DND-41 (cell line): ENCODE measurements at places on chromosomes 11 and 22.
A peak's percentile ranks its signal among the peaks of the same experiment; 100 is the strongest.

DNA sequence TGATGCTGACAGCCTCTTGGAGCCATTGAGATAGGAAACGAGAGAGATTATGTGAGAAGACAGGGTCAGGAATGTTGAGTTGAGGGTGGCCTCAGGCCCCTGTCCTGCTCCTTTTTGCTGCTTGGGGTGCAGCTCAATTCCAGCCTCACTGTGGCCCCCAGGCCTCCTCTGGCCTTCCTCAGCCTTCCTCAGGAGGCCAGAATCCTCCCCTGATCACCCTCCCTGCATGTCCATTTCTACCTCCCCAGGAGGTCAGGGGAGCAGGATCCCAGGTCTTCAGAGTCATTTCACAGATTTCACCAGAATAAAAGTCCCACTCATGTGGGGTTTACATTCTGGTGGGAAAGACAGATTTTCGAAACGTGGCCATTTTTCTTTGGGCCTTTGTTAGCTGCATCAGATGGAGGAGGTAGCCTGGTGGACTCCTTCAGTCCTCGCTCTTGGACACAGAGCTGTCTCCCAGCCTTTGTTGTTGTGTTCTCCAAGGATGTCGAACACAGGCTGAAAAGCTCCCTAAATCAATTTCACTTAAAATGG is 2.2 kb upstream of the KCNQ1OT1 start:
- H3K27me3 ChIP-seq = no peaks in the 10 kb centered on the region
- no peak for DNase-seq
- H3K4me1 ChIP-seq = peaks cover 36% of the 10 kb centered on the region
- no peaks in the 10 kb centered on the region; the same call in 1 of the 2 replicates for H3K36me3 ChIP-seq
- H3K4me3 ChIP-seq = no peak overlapping the region

GRCh38 chr11:35064114-35064800 is 74.7 kb upstream of the CD44 start:
- no peaks in the 10 kb centered on the region for H3K27me3 ChIP-seq
- no peaks in the 10 kb centered on the region for H3K36me3 ChIP-seq
- H3K27ac ChIP-seq = no peak overlapping the region
- DNase-seq = no peak
- H3K4me1 ChIP-seq = peaks cover 25% of the 10 kb centered on the region

DNA sequence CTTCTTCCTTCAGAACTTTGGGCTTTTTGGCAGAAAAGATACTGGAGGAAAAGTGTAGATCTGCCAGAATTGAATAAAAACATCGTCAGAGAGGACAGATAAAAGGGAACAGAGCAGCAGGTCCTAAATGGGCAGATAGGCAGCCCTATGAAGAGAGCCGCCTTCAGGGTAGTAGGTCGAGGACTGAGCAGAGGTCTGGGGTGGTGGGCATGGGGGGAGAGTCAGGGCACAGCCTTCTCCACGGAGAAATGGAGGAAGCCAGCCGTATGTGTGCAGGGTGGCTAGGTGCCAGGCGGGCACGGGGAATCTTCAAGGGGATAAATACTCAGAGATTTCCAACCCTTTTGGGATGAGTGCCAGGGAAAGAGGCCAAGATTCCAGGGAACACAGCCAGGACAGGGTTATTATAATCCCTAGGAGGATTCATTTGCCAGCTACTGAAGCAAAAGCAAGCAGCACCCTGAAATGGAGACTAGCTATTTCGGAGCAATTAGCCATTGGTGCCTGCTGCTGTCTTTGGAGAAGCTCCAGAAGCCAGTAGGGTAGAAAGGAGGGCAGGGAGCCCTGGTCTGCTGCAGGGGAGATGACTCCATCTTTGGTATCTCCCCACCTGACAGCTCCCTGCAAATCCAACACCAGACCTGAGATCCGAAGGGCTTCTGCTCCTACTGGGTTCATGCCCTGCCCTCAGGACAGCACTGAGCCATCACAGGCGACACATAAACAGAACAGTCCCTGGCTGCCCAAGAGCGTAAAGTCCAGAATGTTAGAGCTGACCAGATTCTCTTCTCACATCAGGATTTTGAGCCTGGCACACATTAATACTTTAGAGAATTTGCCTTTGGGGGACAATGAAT is 174.5 kb upstream of the NTM start:
- peaks cover 9% of the 10 kb centered on the region for H3K27me3 ChIP-seq
- no peaks in the 10 kb centered on the region for H3K4me1 ChIP-seq
- no peak for DNase-seq
- H3K27ac ChIP-seq = no peak overlapping the region
- no peak overlapping the region for H3K4me3 ChIP-seq
- no peaks in the 10 kb centered on the region for H3K36me3 ChIP-seq

DNA sequence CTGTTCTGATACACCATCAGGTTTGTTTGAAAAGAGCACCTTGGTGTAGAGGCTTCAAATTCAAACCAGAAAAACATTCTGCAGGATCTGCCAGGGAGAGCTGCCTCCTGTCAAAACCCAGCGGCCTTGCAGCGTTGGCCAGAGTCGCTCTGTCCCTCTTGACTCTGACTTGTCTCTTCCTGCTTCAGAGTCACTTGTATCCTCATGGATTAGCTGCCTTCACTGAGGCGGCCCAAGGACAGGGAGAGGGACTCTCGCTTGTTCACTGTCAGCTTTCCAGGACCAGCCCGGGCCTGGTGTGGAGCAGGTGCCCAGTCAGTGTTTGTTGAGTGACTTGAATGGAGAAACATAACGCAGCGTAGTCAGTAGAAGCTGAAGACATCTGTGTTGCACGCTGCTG is 18.0 kb downstream of the TBC1D22A start:
- H3K27ac ChIP-seq = no peak overlapping the region
- peaks cover 10% of the 10 kb centered on the region for H3K36me3 ChIP-seq
- H3K4me1 ChIP-seq = no peaks in the 10 kb centered on the region

GRCh38 chr11:64489831-64490441 is 101.1 kb upstream of the SLC22A12 start:
- peaks cover 38% of the 10 kb centered on the region for H3K27me3 ChIP-seq
- H3K36me3 ChIP-seq = no peaks in the 10 kb centered on the region
- DNase-seq = peak; percentile 37
- no peaks in the 10 kb centered on the region for H3K4me1 ChIP-seq

- H3K27ac ChIP-seq = no peak overlapping the region
- H3K27me3 ChIP-seq = no peaks in the 10 kb centered on the region
- H3K4me3 ChIP-seq = no peak overlapping the region
- no peak for DNase-seq
- peaks cover 29% of the 10 kb centered on the region; the same call in 1 of the 2 replicates for H3K36me3 ChIP-seq
- peaks cover 25% of the 10 kb centered on the region for H3K4me1 ChIP-seq
These were observed 8.6 kb downstream of the HSD17B12 start for GRCh38 chr11:43689167-43689566.
